NCI-H1092 (cell line): ENCODE measurements at places on chromosomes 4 and X.

DNA sequence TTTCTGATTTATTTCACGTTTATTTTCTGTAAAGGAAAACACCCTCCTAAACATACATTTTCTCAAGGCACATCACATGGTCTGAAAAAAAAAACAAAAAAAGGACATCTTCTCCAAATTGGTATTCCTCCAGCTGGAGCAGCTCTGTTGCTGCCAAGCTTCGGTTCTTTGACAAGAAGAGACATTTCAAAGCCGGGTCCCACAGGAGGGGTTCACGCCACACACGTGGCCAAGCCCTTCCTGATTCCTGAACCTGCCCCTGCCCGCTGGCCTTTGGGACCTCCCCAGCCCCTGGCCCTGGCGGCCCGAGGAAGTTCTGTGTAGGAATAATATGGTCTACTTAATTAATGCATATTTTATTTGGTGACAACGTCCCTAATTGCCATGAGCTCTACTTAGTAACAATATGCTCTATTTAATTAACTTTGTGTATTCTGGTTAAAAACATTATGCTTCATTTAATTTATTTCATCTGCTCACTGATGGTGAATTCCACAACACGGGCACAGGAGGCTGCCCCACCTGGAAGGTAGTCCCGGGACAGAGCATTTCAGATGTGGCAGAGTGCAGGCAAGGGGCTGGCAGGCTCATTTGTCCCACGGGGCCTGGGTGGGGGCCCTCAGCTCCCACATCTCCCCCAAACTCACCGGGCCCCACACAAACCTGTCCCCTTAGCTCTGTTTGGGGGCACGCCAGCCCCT lies 5.4 kb upstream of the RGS12 start:
- no peak for DNase-seq

DNA sequence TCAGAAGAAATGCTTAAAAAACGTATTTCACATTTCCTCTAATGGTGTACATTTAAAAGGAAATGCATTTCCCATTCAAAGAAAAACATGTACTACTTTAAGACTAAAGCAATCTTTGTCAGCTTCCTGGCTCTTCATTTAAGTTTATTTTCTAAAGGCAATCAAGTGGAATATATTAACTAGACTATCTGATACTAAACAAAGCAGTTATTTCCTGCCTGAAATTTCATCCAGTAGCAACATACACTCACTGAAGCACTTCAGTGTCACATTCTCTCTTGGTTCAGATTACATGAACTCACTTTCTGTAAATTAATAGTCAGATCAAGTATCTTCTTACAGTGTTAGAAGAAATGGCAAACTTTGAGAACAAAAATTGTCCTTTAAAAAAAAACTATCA lies 42.5 kb downstream of the LRBA start:
- no peak for DNase-seq

GRCh38 chrX:137031517-137032340 lies 2.1 kb downstream of the GPR101 start:
- DNase-seq = peak; percentile 47

GRCh38 chr4:107388736-107389274 lies 331.2 kb downstream of the PAPSS1 start:
- no peak for DNase-seq

DNA sequence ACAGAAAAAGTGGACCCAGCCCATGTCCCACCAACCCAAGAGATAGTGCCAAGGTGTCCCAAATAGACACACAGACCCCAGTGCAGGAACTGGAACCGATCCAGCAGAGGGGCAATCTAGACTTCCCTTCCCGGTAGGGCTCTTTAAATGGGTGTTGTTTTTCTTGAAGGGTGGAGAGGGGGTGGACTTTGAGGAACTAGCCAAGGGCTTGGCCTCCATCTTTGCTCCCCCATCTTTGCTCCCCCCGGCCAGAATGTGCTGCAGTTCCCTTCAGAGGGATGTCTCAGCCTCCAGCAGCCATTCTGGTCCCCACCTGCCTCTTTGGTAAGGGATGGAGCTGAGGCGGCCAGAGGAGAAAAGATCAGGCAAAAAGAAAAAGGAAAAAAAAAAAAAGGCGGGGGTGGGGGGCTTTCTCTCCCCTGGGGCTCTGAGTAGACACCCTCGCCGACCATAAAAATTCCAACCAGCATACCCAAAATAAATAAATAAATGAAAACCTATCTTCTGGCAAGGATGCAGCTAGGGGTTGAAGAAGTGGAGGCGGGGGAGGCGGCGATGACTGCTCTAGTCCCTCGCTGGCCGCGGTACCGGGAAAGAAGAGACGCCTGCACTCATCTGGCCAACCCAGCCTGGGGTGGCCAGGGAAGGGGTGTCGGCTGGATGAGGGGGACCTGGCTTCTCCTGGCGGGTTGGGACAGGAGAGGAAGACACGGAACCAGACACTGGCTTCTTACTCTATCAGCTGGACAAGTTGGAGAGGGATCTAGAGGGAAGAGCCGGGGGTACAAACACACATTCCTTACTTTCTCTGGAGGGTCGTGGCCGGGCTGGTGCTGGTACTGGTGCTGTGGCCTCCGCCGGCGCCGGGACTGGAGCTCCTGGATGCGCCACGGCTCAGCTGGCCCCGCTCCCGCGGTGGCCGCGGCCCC lies 38.5 kb upstream of the IQSEC2 start:
- no peak for DNase-seq
